NCI-H526 treated with DMSO at 0.1 percent for 48 hours (cell line): ENCODE measurements at places on chromosomes 12 and 14.
A peak's percentile ranks its signal among the peaks of the same experiment; 100 is the strongest.

GRCh38 chr12:98002887-98003493 is 512.4 kb upstream of the TMPO start:
- peak; percentile 60 for DNase-seq

DNA sequence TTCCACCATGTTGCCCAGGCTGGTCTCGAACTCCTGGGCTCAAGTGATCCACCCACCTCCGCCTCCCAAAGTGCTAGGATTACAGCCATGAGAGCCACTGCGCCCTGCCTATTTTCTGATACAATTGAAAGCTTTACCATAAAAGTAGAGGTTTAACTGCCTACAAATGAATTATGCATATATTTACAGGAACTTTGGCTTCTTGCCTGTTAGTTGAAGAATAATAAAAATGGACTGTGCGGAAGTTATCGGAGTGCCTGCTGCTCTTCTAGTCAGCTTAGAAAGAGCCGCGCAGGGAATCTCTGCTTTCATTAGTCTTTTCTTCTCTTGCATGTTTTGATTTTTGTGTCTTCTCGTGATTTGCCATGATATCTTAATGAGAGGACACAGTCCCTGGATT is 34.5 kb downstream of the PPP2R5C start:
- no peak for DNase-seq

GRCh38 chr12:58583940-58584339 is 336.4 kb downstream of the LRIG3 start:
- no peak for DNase-seq

DNA sequence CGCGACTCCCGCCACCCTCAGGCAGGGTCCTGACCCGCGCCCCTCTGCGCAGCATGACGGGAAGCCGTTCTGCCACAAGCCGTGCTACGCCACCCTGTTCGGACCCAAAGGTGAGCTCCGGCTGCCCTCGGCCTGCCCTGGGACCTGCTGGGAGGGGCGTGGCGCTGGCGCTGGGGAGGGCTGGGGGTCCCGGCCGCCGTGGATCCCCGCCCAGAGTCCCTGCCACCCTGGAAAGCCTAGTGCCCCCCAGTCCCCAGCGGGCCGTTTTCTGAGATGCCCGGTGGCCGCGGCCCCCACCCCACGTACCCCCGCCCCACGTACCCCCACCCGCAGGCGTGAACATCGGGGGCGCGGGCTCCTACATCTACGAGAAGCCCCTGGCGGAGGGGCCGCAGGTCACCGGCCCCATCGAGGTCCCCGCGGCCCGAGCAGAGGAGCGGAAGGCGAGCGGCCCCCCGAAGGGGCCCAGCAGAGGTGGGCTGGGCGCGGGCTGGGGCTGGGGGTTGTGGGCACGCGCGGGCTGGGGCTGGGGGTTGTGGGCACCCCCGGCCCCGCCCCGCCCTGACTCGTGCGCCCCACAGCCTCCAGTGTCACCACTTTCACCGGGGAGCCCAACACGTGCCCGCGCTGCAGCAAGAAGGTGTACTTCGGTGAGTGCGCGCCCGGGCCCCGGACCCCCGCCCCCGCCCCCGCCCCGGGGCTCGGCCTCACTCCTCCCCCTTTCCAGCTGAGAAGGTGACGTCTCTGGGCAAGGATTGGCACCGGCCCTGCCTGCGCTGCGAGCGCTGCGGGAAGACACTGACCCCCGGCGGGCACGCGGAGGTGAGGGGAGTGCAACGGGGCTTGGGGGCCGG is 4.0 kb downstream of the CRIP2 start:
- no peak for DNase-seq

- DNase-seq: no peak
Measured at GRCh38 chr14:45290547-45290946, 37.5 kb upstream of the MIS18BP1 start.

GRCh38 chr12:132445884-132446632 is 43.9 kb upstream of the FBRSL1 start:
- peak; percentile 76 for DNase-seq

- DNase-seq: no peak
Measured at GRCh38 chr12:11576104-11576503, 73.4 kb upstream of the ETV6 start.

- DNase-seq: no peak
Measured at GRCh38 chr14:58089612-58090011, 62.4 kb downstream of the ARMH4 start.

- no peak for DNase-seq
Measured at GRCh38 chr14:99995700-99996356, 69.4 kb upstream of the EVL start.

DNA sequence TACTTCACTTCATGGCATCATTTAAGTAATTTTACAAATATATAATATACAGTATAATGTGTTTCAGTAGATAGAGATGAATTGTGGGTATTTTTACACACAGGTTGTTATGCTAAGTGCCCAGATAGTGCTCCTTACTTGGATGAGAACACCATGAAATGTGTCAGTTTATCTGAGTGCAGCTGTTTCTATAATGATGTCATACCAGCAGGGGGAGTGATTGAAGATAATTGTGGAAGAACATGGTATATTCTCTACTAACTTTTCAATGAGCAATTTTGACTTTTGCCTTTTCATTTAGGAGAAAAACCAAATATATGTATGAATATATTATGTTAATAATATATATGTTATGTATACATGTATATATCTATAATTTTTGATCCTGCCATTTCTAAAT is 221.6 kb downstream of the LRRK2 start:
- no peak for DNase-seq

- DNase-seq: no peak
Measured at GRCh38 chr12:86283620-86284019, 27.4 kb upstream of the MGAT4C start.

- no peak for DNase-seq
Measured at GRCh38 chr14:76480426-76480825, 104.5 kb downstream of the ESRRB start.

GRCh38 chr14:99728981-99729451 is 44.9 kb downstream of the CYP46A1 start:
- no peak for DNase-seq

GRCh38 chr12:6284273-6284672 is 26.2 kb upstream of the PLEKHG6 start:
- no peak for DNase-seq

DNA sequence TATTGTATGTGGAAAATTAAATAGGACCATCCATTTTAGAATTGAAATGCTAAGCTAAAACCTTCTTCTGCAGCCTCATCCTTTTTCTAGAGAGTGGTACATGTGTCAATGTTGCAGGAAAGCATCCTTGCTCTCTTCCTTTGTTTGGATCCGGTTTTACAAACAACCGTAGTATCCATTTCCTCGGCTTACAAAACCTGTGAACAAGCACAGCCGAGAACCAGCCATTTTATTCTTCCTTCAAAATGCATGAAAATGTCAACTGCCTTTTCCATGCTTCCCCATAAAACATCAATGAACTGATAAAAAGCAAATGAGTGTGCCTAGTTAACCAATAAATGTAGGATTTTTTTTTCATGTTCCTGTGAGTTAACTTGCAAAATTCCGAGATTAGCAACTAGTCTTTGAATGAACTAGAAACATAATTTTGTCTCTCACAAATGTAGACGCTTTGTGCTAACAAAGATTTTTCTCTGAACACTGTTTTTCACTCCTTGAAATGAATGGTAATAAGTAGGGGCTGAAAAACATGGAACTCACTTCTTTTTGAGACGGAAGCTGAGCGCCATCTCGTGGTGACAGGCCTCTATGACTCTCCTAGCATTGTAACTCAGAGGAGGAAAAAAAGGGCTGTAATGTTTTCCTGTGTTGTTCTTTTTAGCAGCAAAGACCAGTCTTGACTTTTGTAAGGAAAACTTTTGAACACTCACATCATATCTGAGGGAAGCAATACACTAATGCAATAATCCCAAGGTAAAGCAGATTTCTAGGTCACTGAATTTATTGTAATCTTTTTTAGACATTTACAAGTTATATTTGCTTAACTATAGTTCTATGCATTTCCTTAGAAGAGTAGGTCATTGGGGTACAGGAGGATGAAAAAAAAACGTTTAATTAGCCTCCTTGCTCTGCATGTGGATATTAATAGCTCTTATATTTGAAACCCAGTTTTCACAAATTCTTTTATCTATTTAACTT is 157.4 kb upstream of the FOXG1 start:
- DNase-seq: peak; percentile 45

DNA sequence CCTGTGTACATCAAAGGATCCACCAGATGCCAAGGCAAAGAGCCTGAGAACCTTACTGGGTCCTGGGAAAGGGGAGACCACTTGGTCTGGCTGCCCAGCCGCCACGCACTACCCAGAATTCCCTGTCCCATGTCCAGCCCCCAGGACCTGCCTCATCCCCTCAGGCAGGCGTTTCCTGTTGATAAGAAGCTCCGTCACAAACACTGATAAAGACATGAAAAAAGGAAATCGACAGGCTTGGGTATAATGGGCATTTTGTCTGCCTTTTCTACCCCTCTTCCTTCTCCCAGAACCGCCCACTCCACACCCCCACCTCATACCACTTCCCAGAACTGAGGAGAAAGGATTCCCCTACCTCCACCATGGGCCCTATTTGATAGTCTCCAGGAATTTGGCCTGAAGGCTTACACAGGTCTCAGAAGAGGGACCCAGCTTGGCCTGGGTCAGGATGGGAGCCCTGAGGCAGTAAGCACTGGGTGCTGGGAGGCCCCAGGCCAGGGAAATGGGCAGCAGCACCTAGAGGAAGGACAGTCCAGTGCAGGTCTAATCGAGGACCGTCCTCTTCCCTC is 18.8 kb downstream of the ACVRL1 start:
- DNase-seq: no peak

DNA sequence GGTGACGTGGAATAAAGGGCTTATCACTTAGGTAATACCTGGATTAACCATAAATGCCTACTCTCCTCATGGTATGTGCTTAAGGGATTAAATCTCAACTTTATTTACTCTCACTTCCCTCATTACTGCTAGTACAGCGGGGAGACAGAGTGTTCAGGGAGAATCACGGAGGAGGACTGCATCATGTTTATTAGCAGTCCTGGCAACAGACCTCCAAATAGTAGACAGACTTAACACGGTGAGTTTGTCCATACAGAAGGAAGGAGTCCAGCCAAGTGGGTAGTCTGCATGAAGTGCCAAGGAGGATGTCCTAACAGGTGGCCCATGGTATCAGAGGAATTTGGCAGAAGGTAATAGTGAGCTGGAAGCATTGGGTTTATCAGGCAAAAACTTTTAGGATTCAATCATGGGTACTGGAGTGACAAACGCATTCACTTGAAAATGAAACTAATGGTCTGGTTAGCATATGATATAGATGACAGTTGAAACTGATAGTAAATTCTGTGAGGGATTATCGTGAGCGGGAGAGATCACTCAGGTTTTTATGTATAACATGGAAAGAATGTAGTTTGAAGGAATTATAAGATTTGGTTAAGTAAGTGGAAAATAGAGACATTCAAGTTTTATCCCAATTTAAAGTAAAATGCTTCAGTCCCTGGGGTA is 471.8 kb downstream of the TMEM117 start:
- DNase-seq: no peak

- DNase-seq: no peak
Measured at GRCh38 chr12:57148469-57149244, 1.2 kb upstream of the LRP1-AS start.

DNA sequence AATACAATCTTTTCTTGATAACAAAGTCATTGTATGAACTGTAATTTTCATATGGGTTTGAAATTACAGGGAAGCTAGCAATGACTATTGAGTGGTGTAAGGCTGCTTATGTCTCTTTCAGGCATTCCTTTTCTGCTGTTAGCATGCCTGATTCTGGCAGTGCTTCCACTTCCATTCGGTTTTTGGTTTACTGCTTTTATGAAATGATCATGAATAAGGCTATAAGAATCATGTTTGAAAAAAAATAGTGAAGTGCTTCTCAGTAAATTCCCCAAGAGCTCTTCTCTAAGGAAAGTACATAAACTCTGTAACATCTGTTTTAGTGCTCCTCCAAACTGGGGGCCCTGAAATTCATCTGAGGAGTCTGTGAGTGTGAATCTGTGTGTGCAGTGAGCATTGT is 434.0 kb upstream of the RGS6 start:
- DNase-seq: no peak

DNA sequence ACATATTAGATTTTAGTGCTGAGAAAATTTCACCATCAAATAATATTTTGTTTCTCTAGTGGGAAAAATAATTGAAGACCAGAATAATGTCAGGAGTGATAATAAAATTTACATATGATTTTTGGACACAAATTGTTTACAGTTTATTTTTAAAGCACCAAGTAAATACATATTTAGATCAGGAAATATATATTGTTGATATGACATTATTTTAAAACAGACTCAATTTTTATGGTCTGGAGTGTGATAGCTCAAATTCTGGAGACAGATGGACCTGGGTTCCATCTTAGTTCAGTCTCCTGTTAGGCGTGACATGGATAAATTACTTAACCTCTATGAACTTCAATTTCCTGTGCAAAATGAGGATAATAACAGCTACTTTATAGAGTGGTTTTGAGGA is 135.4 kb downstream of the TPH2 start:
- no peak for DNase-seq

DNA sequence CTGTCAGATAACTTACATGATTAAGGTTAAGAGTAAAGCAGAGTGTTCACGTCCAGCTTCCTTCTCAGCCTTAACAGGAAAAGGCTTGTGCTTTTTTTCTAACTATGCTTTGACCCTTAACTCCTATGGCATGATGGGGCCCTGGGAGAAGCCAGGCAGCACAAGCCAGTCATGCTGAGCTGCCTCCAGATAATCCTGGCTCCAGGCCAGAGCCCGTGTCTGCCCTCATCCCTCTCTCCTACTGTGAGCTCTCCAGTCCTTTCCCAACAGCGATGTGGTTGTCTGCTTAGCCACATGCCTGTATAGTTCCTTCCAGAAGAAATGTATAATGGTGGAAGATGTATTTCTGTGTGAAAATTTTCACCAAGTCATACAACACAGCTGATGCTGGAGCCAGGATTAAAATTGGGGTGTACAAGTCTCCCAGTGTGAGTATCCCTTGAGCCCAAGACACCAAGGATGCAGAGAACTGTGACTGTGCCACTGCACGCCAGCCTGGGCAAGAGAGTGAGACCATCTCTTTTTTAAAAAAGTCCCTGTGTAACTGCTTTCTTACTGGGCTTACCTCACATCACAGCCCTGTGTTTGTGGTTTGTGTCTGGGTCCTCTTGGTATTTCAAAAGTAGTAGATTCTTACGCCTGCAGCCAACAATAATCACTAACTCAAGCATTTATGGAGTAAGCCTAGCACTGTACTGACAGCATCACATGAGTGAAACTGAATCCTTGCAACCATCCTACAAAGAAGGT is 7.9 kb upstream of the ITFG2 start:
- no peak for DNase-seq

- DNase-seq: peak; percentile 76
Measured at GRCh38 chr12:55940065-55940732, 9.2 kb downstream of the DGKA start.

GRCh38 chr14:33486332-33486890 is 464.5 kb downstream of the EGLN3 start:
- DNase-seq: peak; percentile 22

DNA sequence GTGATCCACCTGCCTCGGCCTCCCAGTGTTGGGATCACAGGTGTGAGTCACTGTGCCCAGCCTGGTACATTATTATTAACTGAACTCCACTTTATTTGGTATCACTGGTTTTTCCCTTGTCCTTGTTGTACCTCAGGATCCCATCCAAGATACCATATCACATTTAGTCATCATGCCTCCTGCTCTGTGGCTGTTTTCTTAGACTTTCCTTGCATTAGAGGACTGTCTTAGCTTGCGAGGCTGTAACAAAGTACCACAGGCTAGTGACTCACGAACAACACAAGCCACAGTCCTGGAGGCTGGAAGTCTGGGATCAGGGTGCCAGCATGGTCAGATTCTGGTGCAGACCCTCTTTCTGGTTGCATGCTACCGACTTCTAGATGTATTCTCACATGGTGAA is 12.2 kb downstream of the KLC1 start:
- no peak for DNase-seq
